ENCODE measurements at places on chromosomes 7 and 10. TPM values are rescaled to one million over a fixed set of nuclear protein-coding genes. Genes with fewer than 3 reads are reported as not detected.

SPDYE11 gene
- not detected for total RNA-seq

TRPV5 gene
- not detected for total RNA-seq

EPHB6 gene
- total RNA-seq: under 0.01 TPM

FAM25C gene
- not detected for total RNA-seq

NODAL gene
- total RNA-seq: not detected

TACC2 gene
- total RNA-seq: 2.8 TPM

ELN gene
- 12.4 TPM for total RNA-seq

DLX5 gene
- not detected for total RNA-seq

GCK gene
- total RNA-seq: 0.22 TPM

GDF10 gene
- under 0.01 TPM for total RNA-seq

KAZALD1 gene
- 0.54 TPM for total RNA-seq

MRLN gene
- total RNA-seq: not detected

SPACDR gene
- total RNA-seq: 0.22 TPM

UNCX gene
- total RNA-seq: not detected

VENTX gene
- not detected for total RNA-seq

GPR15LG gene
- total RNA-seq: not detected

EBLN1 gene
- not detected for total RNA-seq

APBB1IP gene
- total RNA-seq: 0.11 TPM

AGFG2 gene
- 26.7 TPM for total RNA-seq

EPHA1 gene
- total RNA-seq: 0.11 TPM

AGR3 gene
- not detected for total RNA-seq
